Lower leg skin (tissue), 4 donors: ENCODE measurements at places on chromosomes 1 and 21.

GRCh38 chr1:56285554-56286402 is 293.6 kb downstream of the PLPP3 start:
- DNase-seq: no peak

- DNase-seq: peak; percentile 26
These were observed 1.2 kb upstream of the SLC25A33 start for GRCh38 chr1:9537863-9538668.

GRCh38 chr1:179744401-179745130 is 1.5 kb downstream of the FAM163A start:
- DNase-seq: no peak

GRCh38 chr1:111290630-111291029 is at the start of gene CHIA:
Gene CHIA (plus strand): TSS chr1:111290851. CDS start chr1:111310468, 19,617 bp downstream.
- DNase-seq: no peak
